ENCODE measurements at places on chromosomes 4 and X.

GRCh38 chr4:5734853-5735252 lies 23.9 kb downstream of the EVC start:
- no peak for DNase-seq

DNA sequence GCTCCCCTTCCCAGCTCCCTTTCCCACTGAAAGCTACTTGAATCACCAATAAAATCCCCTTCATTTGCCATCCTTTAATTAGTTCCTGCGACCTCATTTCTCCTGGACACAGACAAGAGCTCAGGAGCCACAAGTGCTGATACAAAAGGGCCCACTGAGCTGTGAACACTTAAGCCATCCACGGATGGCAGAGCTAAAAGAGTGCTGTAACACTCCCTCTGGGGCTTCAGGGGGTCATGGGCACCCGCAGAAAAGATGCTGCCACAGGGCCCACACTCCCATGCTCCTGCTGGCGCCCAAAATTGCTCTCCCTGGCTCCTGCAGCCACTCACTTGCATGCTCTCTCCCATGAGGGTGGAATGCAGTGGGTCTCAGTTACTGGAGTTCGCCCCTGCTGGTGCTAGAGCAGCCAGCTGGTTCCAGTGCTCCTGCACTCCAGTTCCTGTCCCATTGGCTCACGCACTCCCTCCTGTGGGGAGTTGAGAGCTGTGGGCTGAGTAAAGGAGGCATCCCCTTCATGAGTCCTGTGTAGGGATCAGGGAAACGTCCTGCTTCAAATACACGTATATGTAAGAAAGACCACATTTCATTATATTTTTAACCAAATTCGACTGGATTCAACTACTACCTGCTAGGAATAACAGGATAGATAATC lies 1291.0 kb downstream of the ARAP2 start:
- DNase-seq: no peak

DNA sequence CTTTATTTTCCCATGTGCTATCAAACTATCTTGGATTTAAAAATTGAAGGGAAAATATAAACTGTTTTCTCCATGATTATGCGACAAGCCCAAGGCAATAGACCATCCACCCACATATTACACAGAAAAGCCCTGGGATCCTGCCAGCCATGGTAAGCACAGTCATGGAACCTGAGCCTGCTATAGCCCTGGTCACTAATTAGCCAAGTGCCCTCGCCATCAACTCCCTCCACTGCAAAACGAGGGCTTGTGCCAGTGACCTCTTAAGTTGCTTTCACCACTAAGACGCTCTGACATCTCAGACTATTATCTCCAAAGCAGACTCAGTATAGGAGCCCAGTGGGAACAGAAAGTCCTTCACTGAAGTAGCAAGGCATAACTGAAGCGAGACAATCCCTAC lies 69.2 kb downstream of the NLGN4X start:
- DNase-seq: no peak

DNA sequence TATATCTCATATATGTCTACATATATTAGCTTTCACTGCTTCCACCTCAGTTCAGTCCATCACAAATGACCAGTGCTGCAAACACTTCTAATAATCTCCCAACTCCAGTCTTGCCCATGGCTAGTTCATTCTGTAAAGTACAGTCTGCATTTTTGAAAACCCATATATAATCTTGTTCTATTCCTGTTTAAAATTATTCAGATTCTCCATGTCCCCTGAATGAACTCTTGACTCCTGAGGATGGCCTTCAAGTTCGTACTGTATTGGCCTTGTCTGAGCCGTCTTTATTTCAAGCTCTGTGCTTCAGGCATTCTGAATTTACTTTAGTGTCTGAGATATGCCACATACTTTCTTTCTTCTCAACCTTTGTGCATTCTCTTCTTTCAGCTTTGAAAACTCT lies 84.7 kb downstream of the PTPN13 start:
- no peak for DNase-seq

GRCh38 chr4:184896868-184897715 lies 71.3 kb upstream of the ACSL1 start:
- no peak for DNase-seq

GRCh38 chrX:111116666-111117065 lies 20.7 kb downstream of the PAK3 start:
- no peak for DNase-seq

DNA sequence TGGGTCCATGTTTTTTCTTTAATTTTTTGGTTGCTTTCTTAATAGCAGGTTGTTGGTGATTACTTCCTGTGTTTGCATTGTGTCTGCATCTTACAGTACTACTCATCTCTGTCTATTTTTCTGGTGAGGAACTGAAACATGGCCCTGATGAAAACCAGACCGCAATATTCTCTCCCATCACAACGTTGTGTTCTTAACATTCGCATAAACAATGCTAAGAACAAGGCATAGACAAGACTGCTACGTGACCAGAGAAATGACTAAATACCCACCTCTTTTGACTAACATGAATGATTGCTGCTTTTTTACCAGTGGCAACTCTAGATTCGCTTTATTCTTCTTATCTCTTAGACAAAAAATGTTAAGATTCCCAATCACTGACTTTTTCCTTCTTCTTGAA lies 179.1 kb downstream of the GC start:
- no peak for DNase-seq

GRCh38 chr4:113823291-113823659 lies 61.7 kb upstream of the CAMK2D start:
- no peak for DNase-seq
